Heart right ventricle (tissue), 16 donors: ENCODE measurements at places on chromosomes 12 and 14. TPM values are rescaled to one million over a fixed set of nuclear protein-coding genes. Genes with fewer than 3 reads are reported as not detected.

DNA sequence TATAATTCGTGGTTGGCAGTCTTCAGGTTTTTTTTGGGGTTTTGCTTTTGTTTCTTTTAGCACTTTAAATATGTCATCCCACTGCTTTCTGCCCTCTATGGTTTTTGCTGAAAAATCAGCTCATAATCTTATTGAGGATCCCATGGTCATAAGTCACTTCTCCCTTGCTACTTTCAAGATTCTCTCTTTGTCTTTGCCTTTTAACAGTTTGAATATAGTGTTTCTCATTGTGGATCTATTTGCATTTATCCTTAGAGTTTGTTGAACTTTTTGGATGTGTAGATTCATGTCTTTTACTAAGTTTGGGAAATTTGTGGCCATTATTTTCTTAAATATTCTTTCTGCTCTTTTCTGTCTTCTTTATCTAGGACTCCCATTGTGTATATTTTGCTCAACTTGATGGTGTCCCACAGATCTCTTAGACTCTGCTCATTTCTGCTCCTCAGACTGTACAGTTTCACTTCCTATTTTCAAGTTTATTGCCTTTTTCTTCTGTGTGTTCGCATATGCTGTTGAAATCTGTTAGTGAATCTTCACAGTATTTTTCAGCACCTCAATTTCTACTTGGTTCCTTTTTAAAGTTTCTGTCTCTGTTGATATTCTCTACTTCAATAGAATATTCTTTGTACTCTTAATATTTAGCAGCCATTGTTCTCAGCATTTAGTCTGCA lies 70.8 kb downstream of the WNK1 start:
- DNase-seq = no peak
- H3K27ac ChIP-seq = no peak overlapping the region
- H3K4me3 ChIP-seq = no peak overlapping the region
- H3K27me3 ChIP-seq = no peaks in the 10 kb centered on the region

OTUB2 gene
- 0.15 TPM for total RNA-seq

GRCh38 chr14:49930720-49931119 lies 37.8 kb downstream of the ARF6 start:
- no peaks in the 10 kb centered on the region for H3K27me3 ChIP-seq
- H3K4me1 ChIP-seq = no peaks in the 10 kb centered on the region
- peak overlapping the region; percentile 51 for H3K27ac ChIP-seq
- H3K36me3 ChIP-seq = no peaks in the 10 kb centered on the region
- DNase-seq = no peak

C1R gene
- total RNA-seq = 238 TPM

- H3K36me3 ChIP-seq = no peaks in the 10 kb centered on the region
- H3K4me1 ChIP-seq = peaks cover 31% of the 10 kb centered on the region
- H3K27ac ChIP-seq = peak overlapping the region; percentile 44
These were observed 23.6 kb downstream of the PACS2 start for GRCh38 chr14:105337966-105338741.

- no peak overlapping the region for H3K27ac ChIP-seq
- H3K4me3 ChIP-seq = no peak overlapping the region
- H3K27me3 ChIP-seq = no peaks in the 10 kb centered on the region
- no peaks in the 10 kb centered on the region for H3K36me3 ChIP-seq
- H3K4me1 ChIP-seq = no peaks in the 10 kb centered on the region
These were observed 43.1 kb downstream of the PRKAB1 start for GRCh38 chr12:119710965-119711551.

GRCh38 chr14:22500954-22501726 lies 87.9 kb downstream of the DAD1 start:
- no peaks in the 10 kb centered on the region for H3K36me3 ChIP-seq
- DNase-seq = no peak
- no peaks in the 10 kb centered on the region for H3K4me1 ChIP-seq
- no peaks in the 10 kb centered on the region for H3K27me3 ChIP-seq
- H3K4me3 ChIP-seq = no peak overlapping the region
- no peak overlapping the region for H3K27ac ChIP-seq
